Ascending aorta (tissue), 2 donors: ENCODE measurements at places on chromosomes 4 and X. TPM values are rescaled to one million over a fixed set of nuclear protein-coding genes. Genes with fewer than 3 reads are reported as not detected.

- DNase-seq, result no peak
Observed at GRCh38 chrX:153884590-153884989, 1.4 kb downstream of the L1CAM start.

DNA sequence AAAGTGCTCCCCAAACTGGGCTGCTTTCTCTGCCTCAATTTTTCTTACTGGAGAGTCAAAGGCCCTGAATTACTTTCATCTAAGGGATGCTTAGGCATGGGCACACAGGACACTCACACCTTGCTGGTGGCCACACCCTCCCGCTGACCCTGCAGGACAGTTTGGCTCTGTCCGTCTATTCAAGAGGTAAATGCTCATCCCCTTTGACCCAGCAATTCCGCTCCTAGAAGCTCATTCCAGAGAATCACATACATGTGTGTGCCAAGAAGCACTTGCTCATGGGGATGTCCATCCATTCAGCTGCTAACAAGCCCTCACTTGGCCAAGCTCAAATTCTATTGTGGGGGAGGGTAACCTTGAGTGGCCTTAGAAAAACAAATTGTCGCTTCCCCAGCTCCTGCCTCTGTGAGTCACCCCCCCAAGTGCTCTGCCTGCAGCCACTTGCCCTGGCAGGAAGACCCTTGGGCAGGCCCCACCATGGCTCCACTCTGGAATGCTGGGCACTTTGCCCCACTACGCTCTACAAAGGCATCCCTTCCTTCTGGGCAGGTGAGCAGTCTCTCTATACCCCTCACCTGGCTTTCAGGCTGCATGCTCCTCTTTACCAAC is 54.5 kb downstream of the HTRA3 start:
- DNase-seq, result peak; percentile 58

- DNase-seq, result no peak
Observed at GRCh38 chrX:109958266-109958665, 44.6 kb upstream of the TMEM164 start.

SPANXN4 gene
- total RNA-seq, result not detected

SMAD1 gene
- total RNA-seq, result 20.1 TPM

SPRY1 gene
- total RNA-seq, result 348 TPM

GRCh38 chr4:183422962-183423631 is 21.3 kb upstream of the CDKN2AIP start:
- DNase-seq, result no peak

DNA sequence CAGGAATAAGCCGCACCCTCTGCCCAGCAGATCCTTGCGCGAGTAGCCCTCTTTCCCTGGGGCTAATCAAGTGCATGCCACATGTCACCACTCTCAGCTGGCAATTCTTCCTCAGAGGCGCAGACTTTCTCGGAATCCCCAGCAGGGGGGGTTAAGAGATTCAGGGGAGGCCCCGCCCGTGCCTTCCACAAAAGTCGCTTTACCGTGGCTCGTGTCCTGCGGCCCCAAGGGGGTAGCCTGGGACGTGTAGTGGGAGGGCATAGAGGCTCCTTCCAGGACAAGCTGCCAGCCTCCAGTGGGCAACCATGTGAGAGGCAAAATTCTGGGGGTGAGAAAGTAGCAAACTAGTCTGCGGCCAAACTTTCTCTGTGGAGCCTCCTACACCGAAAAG is 652 bp downstream of the SRPX start:
- no peak for DNase-seq

DNA sequence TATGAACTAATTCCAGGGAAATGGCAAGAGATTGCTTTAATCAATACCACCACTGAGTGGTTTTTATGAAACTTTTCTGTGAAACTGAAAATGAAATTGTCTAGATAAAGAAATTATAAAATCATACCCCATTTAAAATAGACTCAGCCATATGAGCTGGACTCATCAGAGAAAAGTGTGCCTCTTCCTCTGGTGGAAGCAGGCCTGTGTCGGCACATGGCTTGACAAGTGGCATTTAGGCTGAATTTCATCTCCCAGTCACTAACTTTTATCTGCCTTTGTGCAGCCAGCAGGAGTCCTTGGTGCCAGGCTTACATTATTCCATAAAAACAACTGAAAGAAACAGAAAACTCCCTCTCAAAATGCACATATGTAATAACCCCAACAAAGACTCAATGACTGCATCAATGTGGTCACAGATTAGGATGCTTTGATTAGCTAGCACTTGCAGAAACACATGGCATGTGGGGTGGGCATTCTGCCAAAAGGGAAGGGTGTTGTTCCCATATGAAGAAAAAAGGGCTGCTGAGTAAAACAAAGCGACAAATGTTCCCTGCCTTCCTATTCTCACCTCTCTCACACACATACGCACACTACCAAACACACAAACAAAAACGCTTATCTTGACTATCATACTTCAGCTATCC is 232.3 kb downstream of the PABPC4L start:
- DNase-seq, result no peak

TBX22 gene
- total RNA-seq, result not detected

- peak; percentile 65 for DNase-seq
Observed at GRCh38 chrX:111098874-111099273, 2.9 kb downstream of the PAK3 start.

LIMCH1 gene
- total RNA-seq, result 44.4 TPM

DNA sequence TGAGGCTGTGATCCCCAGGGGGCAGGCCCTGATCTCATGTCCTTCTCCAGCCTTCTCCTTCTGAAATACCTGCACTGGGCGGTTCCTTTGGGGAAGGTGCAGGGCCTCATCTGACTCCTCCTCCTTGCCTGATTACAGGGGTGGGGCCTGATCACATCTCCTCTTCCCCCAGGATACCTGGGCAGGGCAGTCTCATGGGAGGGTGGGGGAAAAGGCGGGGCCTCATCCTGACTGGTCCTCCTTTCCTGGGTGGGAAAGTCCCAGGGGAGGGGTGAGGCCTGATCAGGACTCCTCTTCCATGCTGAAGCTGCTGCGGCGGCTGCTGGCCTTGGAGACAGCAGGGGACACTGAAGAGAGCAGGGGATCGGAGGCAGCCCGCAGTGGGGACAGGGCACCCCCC is 13.3 kb downstream of the TFE3 start:
- DNase-seq, result no peak

DNA sequence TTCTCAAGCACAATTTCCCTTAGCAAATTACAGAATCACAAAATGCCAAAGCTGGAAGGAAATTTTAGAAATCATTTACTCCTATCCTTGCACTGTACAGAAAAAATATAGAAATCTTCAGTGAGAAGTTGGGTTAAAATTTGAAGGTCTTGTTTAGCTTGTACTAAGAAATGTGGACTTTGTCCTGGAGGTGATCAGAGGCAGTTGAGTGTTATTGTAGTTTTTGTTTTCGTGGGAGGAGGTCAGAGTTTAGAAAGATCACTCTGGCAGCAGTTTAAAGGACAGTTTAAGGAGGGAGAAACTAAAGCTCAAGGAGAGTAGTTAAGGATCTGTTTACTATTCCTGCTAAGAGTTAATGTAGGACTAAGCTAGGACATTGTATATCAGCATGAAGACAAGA is 54.4 kb upstream of the CXorf51B start:
- no peak for DNase-seq

GRCh38 chrX:68209008-68209407 is 224.3 kb downstream of the OPHN1 start:
- no peak for DNase-seq

GYPB gene
- total RNA-seq, result not detected

DNA sequence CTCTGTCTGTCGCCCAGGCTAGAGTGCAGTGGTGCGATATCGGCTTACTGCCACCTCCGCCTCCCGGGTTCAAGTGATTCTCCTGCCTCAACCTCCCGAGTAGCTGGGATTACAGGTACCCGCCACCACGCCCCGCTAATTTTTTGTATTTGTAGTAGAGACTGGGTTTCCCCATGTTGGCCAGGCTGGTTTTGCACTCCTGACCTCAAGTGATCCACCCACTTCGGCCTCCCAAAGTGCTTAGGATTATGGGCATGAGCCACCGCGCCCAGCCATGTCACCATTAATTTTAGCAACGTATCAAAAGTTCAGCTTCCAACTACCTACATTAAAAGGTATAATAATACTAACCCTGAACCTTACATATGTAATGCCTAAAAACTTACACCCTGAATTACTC is 940 bp upstream of the UTP3 start:
- no peak for DNase-seq

- DNase-seq, result no peak
Observed at GRCh38 chrX:8103655-8104054, 67.4 kb downstream of the VCX2 start.

DNA sequence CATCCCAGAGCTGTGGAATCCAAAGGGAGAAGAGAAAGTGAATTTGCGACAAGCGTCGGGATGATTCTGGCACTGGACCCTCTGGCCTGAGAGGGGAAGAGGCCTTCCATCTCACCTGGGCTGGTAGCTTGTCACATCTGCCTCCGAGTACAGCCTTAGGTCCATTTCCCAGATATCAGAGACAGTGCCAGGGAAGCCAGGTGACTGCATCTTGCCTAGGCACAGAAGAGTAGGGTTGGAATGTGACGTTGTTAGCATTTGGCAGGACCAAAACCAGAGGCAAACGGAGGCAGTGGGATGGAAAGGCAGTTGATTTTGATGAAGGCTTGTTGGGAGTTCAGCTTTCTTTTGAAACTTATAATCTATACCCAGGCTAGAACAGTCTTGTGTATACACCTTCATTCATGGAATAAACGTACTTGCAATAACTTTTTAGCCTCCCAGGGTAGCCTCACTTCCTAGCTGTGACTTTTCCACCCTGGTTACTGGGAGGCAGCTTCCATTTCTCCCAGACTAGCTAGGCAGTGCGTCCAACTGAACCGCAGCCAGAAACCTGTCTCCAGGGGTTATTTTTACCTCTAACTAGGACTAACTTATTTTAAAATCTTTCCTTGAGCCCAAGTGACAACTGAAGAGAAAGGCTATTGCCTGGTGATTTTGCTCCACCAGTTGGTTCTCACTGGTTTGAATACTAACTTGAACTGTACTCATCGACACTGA is 5.9 kb downstream of the SOD3 start:
- DNase-seq, result no peak

FAM193A gene
- total RNA-seq, result 30.9 TPM

GRCh38 chr4:87574996-87575395 is 33.3 kb upstream of the DSPP start:
- DNase-seq, result no peak

GRCh38 chr4:34950926-34951325 is 1293.4 kb downstream of the ARAP2 start:
- no peak for DNase-seq

PRSS12 gene
- not detected for total RNA-seq

GYPE gene
- not detected for total RNA-seq

TMEM144 gene
- 4.0 TPM for total RNA-seq

DNA sequence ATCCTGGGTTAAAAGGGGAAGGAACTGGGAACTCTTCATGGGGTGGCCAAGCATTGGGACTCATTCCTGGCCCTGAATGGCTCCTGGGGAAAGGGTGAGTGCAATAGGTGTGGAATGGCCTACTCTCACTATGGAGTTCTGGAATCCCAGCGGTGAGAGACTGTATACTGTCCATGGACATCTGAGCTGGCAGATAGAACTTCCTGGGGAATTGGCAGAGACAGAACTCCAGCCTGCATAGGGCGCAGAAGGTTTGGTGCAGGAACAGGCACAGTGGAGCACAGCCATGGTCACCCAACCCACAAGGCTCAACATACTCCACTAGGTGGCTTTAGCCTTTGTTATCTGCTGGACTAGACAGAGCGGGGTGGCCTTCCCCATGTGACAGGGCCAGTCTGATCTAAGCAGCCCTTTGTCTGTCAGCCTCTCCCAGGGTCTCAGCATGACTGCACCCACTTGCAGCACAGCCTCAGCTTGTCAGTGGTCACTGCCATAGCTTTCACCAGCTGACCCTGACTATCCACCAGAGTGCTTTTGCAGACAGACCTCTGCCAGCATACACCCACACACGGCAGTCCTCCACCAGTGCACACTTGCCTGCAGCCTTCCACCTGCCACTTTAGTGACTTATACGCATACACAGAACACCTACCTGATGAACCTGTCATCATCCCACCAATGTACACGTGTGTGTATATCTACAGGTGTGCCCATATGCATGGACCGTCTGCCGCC is 48.4 kb downstream of the TECRL start:
- DNase-seq, result no peak

- no peak for DNase-seq
Observed at GRCh38 chr4:31995943-31996901, 1276.1 kb downstream of the PCDH7 start.

STOX2 gene
- 41.7 TPM for total RNA-seq

DNA sequence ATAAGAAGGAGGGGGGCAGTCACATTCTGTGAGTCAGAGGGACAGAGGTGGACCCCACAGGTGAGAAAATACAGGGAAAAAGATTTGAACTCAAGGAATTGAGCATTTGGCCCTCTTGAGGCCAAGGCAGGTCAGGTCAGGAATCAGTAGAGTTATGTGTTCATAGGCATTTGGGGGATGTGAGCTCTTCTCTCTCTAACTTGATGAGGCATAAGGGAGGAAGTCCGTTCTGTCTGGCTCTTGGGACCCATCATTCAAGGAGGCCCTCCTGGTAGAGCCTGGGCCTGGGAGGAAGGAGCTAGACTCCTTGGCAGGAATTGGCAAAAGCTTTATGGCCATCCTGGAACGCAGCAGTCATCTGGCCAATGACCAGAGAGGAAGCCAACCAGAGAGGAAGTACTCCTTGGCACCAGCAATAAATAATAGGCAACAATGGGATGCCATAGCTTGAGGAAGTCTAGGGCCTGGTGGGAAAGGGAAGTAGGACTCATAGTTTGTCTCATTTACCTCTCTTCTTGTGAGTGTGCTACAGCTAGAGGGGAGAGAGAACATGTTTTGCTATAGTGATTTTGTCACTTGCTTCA is 53.0 kb downstream of the MSN start:
- DNase-seq, result no peak

EBP gene
- total RNA-seq, result 76.2 TPM

HSFX3 gene
- total RNA-seq, result not detected

DNA sequence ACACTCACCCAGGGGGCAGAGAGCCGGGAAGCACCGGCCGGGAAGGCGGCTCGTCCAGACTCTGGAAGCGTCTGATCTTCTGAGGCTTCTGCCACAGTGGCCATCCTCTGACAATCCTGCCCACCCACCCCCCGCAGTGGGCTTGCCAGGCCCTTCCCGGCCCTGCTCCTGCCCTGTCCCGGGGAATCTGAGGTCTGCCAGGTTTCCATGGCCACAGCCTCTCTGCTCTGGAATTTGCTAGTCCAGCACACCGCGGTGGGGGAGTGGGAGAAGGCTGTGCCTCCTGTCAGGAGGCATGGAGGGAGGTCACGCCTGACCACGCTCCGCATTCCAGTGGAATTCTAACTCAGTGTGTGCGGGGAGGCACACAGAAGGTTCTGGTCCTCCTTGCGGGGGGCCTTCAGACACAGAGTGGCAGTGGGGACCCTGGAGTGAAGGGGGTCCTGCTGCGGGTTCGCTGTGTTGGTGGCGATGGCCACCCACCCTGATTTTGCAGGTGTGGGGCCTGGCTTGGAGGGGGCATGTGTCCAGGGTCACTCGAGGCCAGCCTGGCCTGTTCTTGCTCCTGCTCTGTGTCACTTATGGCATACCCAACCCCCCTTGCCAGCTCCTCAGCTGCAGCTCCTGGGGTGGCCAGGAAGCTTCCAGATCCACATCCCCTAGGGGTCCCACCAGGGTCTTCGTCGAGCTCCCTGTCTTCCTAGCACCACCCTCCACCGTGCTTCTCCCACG is 55.6 kb upstream of the ADRA2C start:
- peak; percentile 69 for DNase-seq
